Stimulated activated CD8-positive, alpha-beta memory T cell treated with anti-CD3 and anti-CD28 coated beads, Interleukin-7, amount 100 ng/mL, for 1 hour (primary cell): ENCODE measurements at places on chromosomes 6 and 20.

DNA sequence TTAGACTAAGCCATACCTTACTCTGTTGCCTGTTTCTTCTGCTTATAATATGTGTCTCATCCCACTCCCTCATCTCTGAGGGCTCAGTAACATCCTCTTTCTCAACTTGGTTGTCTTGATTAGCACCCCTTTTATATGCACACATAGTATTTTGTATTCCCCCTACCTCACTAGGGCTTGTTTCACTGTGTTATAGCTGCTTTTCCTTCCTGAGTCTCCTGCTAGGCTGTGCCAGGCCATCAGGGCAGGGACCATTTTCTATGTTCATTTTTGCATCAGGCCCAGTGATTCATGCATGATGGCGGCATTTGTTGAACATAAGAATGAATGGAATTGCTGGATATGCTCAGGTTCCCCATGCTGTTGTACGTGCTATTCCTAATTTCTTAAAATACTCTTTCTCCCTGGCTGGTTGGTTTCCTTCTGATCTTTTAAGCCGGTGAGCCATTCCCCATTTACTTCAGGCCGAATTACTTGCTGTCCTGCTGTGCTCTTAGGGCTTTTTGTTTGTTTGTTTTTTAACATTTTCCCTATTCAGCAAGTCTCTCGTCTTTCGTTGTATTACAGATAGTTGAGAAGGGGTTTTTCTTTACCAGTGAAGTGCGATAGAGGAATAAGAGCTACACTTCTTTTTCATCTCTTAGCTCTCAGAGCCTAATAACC lies 183.2 kb downstream of the CARMIL1 start:
- no peak for DNase-seq

DNA sequence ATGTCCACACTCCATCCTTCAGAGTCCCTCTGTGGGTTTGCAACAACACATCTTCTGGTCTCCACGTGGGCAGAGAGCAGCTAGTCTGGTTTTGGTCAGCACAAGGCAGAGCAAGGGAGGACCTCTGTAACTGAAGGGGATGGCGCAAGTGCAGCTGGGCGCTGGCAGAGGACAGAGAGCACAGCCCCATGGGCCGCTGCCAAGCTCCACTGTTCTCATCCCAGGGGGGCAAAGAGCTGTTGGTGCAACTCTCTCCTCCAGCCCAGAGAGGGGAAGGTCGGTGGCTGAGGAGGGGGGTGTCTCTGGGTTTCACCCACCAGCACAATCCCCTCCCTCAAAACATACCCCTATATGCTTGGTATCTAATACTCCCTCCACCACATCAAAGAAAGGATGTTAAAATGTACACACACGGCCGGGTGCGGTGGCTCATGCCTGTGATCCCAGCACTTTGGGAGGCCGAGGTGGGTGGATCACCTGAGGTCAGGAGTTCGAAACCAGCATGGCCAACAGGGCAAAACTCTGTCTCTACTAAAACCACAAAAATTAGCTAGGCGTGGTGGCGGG lies 9.1 kb downstream of the ATP9A start:
- DNase-seq: no peak

DNA sequence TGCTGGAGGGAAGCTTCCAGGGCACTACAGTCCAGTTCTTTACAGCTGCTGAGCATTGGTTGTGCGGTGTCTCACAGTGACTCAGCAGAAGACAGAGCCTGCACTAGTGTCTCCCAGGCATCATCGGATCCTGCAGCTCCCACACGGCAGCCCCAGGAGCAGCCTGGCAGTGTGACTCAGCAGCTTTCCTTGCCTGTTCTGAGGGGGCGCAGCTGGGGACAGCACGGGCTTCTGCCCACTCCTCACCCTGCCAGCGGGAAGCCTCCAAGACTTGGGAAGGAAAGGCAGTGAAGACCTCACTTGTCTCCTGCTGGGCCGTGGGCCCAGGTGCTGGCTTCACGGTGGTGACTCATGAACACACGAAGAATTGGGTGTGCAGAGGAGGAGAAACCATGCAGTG lies 165.4 kb downstream of the SYNDIG1 start:
- DNase-seq: no peak

GRCh38 chr6:139204978-139205377 lies 70.1 kb downstream of the HECA start:
- DNase-seq: no peak

GRCh38 chr6:107488174-107488874 lies 1.6 kb upstream of the SOBP start:
- DNase-seq: no peak

DNA sequence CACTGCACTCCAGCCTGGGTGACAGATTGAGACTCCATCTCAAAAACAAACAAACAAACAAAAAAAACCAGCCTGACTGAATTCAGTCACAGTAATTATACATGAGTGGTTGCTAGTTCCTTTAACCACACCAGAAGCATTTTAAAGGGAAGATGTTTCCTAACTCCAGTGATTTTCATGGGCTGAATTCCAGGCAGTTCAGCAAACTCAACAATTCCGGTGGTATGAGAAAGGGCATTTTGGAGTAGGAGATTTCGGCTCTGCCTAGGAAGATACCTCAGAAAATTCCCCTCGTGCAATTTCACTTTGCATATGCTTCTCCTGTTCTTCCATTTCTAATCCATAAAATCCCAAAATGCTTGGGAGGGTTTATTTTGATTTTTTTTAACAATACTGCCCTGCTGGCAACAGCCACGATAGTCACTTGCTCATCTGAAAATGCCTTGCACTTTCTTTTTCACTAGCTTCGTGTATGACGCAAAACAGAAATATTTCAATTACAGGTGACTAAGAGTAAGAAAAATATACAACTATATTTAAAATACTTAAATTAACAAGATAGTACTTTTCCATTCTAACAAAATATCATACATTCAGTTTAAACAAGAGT lies 48.3 kb upstream of the IPCEF1 start:
- no peak for DNase-seq
